Colonic mucosa (tissue), 4 donors: ENCODE measurements at places on chromosomes 2 and 18.

DNA sequence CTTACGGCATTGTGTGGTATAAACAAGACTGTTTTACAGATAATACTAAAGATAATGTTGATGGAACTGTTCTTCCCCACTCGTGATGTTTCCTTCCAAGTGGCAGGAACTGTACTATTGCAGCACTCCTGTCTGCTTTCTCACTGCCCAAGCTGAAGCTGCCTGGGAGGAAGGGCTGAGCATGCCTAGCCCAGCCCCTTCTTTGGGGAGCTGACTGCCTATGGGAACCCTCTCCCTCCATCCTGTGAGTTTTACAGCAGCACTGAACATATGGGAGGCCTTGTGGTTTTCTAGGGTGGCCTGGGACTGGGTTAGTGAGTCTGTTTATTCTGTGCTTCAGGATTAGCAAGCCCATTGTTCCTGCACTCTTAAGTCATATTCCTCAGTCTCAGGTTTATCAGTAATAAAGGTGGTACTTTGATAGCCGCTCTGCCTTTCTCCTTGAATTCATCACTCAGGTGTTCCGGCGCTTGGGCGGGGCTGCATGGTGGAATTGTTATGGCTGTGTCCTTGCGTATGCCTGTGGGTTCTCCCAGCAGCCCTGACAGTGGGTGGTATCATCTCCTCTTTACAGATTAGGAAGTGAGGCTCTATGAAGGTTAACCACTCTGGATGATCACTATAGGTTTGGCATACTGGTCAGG lies 379.7 kb downstream of the PTPRM start:
- DNase-seq, result peak; percentile 44

GRCh38 chr2:119659601-119660342 lies 19.2 kb upstream of the TMEM177 start:
- peak; percentile 52 for DNase-seq

- no peak for DNase-seq
Measured at GRCh38 chr18:65750389-65751154, at the start of gene CDH7. CDH7 (plus strand) TSS chr18:65751012; CDS start chr18:65762843, 11,831 bp downstream.

DNA sequence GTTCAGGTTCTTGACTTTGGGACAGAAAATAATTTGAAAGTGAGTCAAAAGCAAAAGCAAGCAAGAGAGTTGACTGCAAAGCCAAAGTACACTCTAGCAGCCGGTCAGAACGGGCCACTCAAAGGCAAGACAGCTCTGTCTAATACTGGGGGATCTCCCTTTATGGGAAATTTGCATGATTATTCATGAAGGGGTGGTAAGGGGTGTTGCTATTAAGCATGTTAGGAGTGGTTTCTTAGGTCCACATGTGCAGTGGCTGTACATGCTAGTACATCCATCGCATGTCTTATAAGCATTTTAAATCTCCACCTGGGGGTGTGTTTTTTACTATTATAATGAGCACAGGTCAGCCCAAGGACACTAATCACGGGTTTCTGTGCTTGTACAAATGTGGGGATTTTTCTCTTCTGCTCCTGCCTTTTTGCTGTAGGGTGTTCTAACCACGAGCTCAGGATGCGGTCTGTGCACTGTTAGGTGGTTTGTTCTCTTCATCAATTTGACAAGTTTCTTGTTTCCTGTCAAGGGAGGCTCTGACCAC lies 60.2 kb upstream of the SPP2 start:
- DNase-seq, result no peak

DNA sequence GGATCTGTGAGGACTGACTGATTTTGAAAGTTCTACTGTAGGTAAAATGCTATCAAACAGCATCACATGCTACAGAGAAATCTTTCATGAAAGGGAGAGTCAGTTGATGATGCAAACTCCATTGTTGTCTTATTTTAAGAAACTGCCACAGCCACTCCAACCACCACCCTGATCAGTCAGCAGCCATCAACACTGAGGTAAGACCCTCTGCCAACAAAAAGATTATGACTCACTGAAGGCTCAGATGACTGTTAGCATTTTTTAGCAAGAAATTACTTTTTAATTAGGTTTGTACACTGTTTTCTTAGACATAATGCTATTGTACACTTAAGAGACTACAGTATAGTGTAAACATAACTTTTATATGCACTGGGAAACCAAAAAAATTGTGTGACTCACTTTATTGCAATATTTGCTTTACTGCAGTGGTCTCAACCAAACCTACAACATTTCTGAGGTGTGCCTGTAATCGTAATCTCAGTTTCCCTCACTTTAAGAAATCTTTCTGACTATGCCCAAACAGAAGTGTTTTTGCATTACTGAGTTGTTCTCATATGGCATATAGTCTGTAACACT lies 42.8 kb downstream of the METTL8 start:
- no peak for DNase-seq

DNA sequence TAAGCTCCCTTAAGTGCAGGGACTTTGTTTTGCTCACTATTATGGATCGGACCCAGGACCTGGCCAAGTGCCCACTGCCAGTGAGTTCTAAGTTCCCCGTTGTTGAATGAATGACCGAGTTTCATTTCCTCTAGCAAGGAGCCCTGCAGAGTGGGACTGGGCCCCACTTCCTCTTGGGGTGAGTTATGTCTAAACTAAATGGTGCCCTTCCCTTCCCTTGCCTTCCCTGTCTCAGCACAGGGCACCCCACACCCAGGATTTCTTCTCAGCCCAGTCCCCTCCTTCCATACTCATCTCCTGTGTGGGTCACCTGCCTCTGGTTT lies 195.3 kb upstream of the HS6ST1 start:
- no peak for DNase-seq

DNA sequence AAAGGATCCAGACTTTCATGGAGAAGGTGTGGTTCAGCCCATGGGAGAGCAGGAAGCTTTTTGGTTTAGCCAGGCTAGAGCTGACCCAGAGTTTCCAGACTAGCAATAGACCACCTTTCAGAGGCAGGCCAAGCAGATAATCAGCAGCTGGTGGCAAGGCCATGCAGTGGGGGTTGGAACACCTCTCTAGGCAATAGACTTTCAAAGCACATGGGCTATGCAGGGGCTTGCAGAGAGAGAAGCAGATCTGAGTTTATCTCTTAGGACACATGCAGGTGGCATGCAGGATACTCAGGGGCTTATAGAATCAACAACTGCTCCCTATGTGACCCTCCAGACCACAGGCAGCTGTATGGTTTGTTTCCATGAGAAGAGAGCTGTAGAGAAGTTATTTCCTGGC lies 9.4 kb downstream of the XIRP2 start:
- no peak for DNase-seq
